ENCODE measurements at places on chromosomes 6 and 20. TPM values are rescaled to one million over a fixed set of nuclear protein-coding genes. Genes with fewer than 3 reads are reported as not detected.

The CST2 gene
- not detected for total RNA-seq

GRCh38 chr6:150899231-150899630, 33.7 kb downstream of the MTHFD1L start:
- no peak for DNase-seq
- no peak overlapping the region for H3K27ac ChIP-seq
- no peaks in the 10 kb centered on the region for H3K27me3 ChIP-seq
- peaks cover 4% of the 10 kb centered on the region for H3K36me3 ChIP-seq

DNA sequence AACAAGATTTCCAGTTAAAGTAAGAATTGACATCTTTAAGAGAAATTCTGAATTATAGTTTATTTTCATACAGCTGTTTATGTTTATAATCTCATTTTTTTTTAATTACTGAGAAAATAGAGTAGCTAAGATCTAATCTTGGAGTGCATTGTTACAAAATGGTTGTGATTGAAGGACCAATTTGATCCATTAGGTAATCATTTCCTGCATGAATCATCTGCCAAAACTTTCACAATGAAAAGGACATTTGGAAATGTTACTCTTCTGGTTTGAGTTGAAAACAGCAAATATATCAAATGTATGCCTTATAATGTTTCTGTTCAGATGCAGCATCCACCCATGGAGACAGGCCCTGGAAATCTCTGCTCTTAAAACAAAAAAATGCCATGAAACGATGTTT, 19.0 kb downstream of the TUBB2A start:
- H3K27me3 ChIP-seq, result no peaks in the 10 kb centered on the region
- H3K36me3 ChIP-seq, result peaks cover 60% of the 10 kb centered on the region
- H3K27ac ChIP-seq, result no peak overlapping the region
- DNase-seq, result no peak
- H3K4me1 ChIP-seq, result no peaks in the 10 kb centered on the region
- H3K4me3 ChIP-seq, result no peak overlapping the region

- no peaks in the 10 kb centered on the region for H3K4me1 ChIP-seq
- H3K27ac ChIP-seq, result no peak overlapping the region
- H3K27me3 ChIP-seq, result no peaks in the 10 kb centered on the region
Observed at GRCh38 chr6:109714166-109714565, 23.1 kb downstream of the FIG4 start.

DNA sequence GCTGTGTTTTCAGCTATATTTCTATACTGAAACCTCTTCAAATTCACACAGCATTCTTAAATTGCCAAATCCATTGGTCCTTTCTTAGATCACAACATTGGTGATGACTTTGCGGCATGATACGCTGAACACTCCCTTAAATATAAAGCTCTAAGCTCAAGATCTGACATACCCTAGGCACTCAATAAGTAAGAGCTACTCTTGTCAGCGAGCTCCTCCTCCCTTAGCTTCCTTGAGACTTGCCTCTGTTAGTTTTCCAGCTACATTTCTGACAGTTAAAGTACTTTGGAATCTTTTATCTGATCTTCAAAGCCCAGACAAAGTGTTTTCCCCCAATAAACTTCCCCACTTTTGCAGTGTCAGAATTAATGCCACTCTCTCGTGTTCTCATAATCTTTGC, 117.0 kb downstream of the HIVEP2 start:
- no peak overlapping the region for H3K4me3 ChIP-seq
- no peaks in the 10 kb centered on the region for H3K27me3 ChIP-seq
- H3K36me3 ChIP-seq, result no peaks in the 10 kb centered on the region
- DNase-seq, result no peak
- peak overlapping the region; percentile 73 for H3K27ac ChIP-seq
- peaks cover 27% of the 10 kb centered on the region for H3K4me1 ChIP-seq

The SHLD1 gene
- total RNA-seq, result 3.4 TPM

- H3K4me3 ChIP-seq, result no peak overlapping the region
- H3K27ac ChIP-seq, result no peak overlapping the region
- H3K36me3 ChIP-seq, result no peaks in the 10 kb centered on the region
- no peaks in the 10 kb centered on the region for H3K4me1 ChIP-seq
- no peaks in the 10 kb centered on the region for H3K27me3 ChIP-seq
- DNase-seq, result no peak
Observed at GRCh38 chr6:134956032-134956431, 6.1 kb upstream of the ALDH8A1 start.

DNA sequence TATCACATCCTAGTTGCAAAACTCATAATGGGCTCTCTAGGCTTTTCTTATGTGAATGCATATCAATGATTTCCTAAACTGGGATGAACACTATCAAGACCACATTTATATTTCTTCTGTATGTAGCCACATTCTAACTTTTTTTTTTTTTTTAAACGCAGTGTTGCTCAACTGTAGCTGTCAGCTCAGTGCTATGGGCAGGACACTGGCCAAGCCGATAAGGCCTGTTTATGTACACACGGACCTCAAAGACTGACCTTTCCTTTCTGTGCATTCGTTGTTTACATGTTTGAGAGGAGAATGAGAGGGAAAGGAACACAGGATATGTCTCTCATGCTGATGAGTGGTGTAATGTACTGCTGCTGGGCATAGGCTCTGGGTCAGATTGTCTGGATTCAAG, 75.1 kb upstream of the B3GAT2 start:
- H3K27me3 ChIP-seq, result no peaks in the 10 kb centered on the region
- H3K36me3 ChIP-seq, result no peaks in the 10 kb centered on the region
- H3K4me1 ChIP-seq, result no peaks in the 10 kb centered on the region
- DNase-seq, result peak; percentile 63
- no peak overlapping the region for H3K27ac ChIP-seq

DNA sequence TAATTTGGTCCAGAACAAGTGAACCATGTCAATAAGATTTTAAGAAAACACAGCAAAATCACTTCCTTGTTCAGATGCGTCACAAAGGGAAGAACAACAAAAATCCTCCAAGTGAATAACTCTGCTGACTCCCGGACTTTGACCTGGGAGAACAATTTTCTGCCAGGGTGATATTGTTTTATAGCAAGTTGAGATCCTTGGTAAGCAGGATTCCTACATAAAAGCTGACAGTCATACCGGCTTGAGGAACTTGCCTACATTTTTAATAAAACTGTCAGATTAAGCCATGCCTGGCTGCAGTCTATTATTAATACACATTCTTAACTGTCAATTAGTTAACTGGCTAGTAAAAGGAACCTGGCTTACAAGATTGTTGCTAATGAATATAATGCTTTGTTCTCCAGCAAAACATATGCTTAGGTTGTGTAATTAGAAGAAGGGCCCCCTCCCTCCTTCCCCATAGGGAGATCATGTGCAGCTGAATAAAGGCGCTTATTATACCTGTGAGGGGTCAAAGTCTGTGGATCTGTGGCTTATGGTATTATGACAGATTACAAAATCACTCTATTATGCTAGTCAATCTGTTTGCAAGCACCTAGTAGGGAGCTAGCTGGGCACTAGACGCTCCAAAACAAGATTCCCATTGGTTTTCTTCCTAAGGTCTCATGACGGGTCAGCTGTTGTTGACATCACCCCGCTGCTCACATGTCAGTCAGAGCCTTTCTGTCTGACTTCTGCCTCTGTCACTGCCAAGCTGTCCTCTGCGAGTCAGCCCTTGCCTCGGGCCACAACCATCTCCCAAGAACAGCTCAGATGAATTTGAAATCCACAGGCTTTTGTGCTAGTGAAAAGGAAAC, 44.6 kb upstream of the SEC63 start:
- H3K27me3 ChIP-seq, result no peaks in the 10 kb centered on the region
- no peaks in the 10 kb centered on the region for H3K4me1 ChIP-seq
- no peaks in the 10 kb centered on the region for H3K36me3 ChIP-seq
- H3K4me3 ChIP-seq, result no peak overlapping the region
- DNase-seq, result no peak
- H3K27ac ChIP-seq, result no peak overlapping the region

The KIF6 gene
- 0.69 TPM for total RNA-seq

The COX7A2 gene
- total RNA-seq, result 184 TPM

GRCh38 chr6:53501432-53501831, 43.5 kb downstream of the GCLC start:
- H3K4me3 ChIP-seq, result no peak overlapping the region
- no peaks in the 10 kb centered on the region for H3K27me3 ChIP-seq
- DNase-seq, result no peak
- H3K36me3 ChIP-seq, result peaks cover 64% of the 10 kb centered on the region
- no peaks in the 10 kb centered on the region for H3K4me1 ChIP-seq
- no peak overlapping the region for H3K27ac ChIP-seq

The PSMB9 gene
- total RNA-seq, result 2.0 TPM

- no peaks in the 10 kb centered on the region for H3K27me3 ChIP-seq
- H3K36me3 ChIP-seq, result no peaks in the 10 kb centered on the region
- H3K27ac ChIP-seq, result no peak overlapping the region
- H3K4me3 ChIP-seq, result no peak overlapping the region
Observed at GRCh38 chr6:46586906-46587305, 65.7 kb downstream of the CYP39A1 start.

The STX11 gene
- total RNA-seq, result 0.98 TPM

- H3K27ac ChIP-seq, result no peak overlapping the region
- DNase-seq, result no peak
- H3K36me3 ChIP-seq, result no peaks in the 10 kb centered on the region
- no peaks in the 10 kb centered on the region for H3K4me1 ChIP-seq
Observed at GRCh38 chr6:8623441-8623840, 188.1 kb upstream of the SLC35B3 start.

DNA sequence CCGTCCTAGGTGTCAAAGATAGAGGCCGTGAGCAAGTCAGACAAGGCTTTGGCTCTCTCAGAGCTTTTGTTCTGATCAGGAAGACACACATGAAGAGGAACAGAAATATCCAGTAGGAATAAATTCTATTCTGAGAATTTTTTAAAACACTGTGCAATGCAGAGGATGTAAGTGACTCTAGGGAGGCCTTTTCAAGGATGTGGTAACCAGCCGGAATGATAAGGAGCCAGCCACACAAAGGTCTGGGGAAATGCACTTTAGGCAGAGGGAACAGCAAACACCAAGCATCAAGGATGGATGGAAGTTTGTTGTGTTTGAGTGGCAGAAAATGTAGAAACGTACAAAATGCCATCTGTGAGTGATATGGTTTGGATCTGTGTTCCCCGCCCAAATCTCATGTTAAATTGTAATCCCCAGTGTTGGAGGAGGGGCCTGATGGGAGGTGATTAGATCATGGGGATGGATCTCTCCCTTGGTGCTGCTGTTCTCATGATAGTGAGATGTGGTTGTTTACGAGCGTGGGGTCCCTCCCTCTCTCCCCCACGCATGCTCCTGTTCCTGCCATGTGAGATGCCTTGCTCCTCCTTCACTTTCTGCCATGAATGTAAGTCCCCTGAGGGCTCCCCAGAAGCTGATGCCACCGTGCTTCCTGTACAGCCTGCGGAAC, 93.6 kb upstream of the CDYL start:
- peak; percentile 71 for DNase-seq
- no peaks in the 10 kb centered on the region for H3K27me3 ChIP-seq
- no peaks in the 10 kb centered on the region for H3K4me1 ChIP-seq
- H3K27ac ChIP-seq, result no peak overlapping the region
- no peaks in the 10 kb centered on the region for H3K36me3 ChIP-seq

All from cardiac muscle cell (in vitro differentiated cells and primary cell).